ENCODE measurements at places on chromosomes 2 and 18.
A peak's percentile ranks its signal among the peaks of the same experiment; 100 is the strongest.

GRCh38 chr2:55519938-55520885 lies 694 bp downstream of the CFAP36 start:
- no peak for DNase-seq

- DNase-seq = no peak
Measured at GRCh38 chr18:39660141-39660540, 2094.5 kb upstream of the CELF4 start.

GRCh38 chr2:216139884-216140283 lies 30.7 kb downstream of the XRCC5 start:
- DNase-seq = no peak

- no peak for DNase-seq
Measured at GRCh38 chr2:175832866-175833265, 169.2 kb downstream of the LNPK start.

DNA sequence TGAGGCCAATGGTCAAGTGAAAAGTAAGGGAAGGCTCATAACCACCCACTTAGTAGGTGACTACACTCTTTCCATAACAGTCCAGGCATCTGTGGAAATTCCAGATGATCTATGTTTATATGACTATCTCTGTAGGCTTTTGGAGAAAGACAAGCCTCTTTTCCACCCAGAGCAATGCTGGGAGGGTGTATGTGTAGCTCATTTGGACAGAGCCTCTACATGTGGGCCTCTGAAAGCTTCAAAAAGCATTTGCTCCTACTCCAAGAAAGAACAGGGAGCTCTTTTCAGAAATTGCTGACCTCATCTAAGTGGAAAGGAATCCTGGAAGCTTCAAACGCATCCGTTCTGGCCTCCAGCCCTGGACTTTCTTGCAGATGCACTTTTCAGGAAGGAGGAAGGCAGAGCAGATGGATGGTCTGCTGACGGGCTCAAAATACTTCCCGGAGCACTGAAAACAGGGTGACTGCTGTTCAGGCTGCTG lies 308.7 kb downstream of the LRATD1 start:
- peak; percentile 22 for DNase-seq

GRCh38 chr2:56685205-56685604 lies 501.4 kb downstream of the CCDC85A start:
- no peak for DNase-seq

GRCh38 chr2:25336383-25336841 lies 5.3 kb downstream of the DNMT3A start:
- DNase-seq = no peak

DNA sequence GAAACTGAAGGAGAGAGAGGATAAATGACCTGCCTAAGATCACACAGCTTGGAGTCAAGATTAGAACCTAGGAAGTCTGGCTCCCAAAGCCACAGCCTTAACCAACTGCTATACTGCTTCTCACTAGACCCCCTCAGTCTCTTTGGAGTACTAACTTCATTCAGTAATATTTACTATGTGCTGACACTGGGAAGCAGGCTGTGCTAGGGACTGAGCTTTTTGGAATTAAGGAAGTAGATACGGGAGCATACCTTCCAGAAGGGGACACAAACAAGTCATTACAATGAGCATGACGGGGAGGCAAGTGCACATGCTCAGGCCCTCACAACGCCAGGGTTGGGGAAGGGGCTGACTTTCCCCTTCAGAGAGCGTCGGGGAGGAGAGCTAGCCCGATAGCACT lies 97.7 kb downstream of the INO80D start:
- DNase-seq = no peak

GRCh38 chr2:216700088-216700567 lies 4.8 kb upstream of the IGFBP5 start:
- DNase-seq = no peak

- DNase-seq = no peak
Measured at GRCh38 chr18:68728081-68728700, 13.3 kb upstream of the TMX3 start.

DNA sequence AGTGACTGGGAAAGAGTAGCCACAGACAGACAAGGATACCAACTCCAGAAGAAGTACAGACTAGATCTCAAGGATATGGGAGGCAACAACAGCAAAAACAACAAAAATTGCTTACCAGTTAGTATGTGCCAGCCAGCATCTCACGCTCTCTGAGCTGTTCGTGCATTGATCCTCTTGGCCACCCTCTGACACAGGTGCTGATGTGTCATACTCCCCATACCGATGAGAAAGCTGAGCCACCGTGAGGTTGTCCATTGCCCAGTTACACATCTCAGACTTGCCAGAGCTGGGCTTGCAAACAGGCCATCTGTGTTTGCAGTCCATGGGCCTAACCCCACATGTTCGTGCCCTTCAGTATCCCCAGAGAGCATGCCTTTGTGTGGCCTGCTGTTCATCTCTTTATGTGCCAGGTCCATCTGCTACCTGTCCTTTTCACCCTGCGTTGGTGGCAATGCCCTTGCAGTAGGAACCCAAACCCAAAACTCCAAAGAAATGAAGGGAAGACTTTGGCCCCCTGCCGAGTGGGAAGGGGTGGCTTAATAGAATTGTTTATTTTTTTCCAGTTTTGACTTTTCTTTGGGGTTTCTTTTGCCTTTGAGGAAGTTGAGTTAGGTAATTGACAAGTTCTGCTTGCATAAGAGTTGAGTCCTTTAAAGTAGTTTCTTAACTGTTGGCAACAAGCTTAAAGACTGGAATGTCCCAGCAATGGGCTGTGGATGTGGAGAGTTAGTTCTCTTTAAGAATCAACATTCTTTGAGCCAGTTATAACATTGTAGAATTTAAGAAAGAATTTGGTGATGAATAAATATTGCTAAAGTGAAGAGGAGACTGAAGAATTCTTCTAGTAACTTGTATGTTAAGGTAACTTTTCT lies 46.7 kb downstream of the LYPD6B start:
- no peak for DNase-seq
